ENCODE measurements at places on chromosomes 7 and 10.

GRCh38 chr7:147492606-147493005 is 1098.0 kb upstream of the C7orf33 start:
- no peak overlapping the region for H3K4me3 ChIP-seq
- no peak for DNase-seq
- H3K27me3 ChIP-seq, result no peaks in the 10 kb centered on the region
- no peak overlapping the region for H3K27ac ChIP-seq
- H3K4me1 ChIP-seq, result no peaks in the 10 kb centered on the region

- H3K36me3 ChIP-seq, result no peaks in the 10 kb centered on the region
- no peak for DNase-seq
- H3K27me3 ChIP-seq, result no peaks in the 10 kb centered on the region
- no peak overlapping the region for H3K27ac ChIP-seq
- no peaks in the 10 kb centered on the region for H3K4me1 ChIP-seq
These were observed 7.5 kb upstream of the FGFR2 start for GRCh38 chr10:121605708-121606107.

DNA sequence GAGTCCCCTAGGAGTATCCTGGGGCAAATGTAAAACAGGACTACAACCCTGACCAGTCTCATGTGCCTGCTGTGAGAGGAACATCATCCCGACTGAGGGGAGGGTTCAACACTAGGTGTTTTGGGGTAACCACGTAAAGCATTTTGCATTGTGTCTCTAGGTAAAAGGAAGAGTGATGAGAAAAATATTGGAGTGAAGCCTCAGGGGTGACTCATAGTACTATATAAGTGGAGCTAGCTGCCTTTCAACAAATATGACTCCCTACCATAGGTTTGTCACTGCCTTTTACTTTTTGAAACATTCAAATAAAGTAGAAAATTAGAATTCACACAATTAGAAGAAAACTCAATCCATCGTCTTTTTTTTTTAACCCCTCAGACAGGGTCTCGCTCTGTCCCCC is 2.6 kb upstream of the CAMK2G start:
- DNase-seq, result no peak
- H3K27me3 ChIP-seq, result no peaks in the 10 kb centered on the region
- no peaks in the 10 kb centered on the region for H3K36me3 ChIP-seq
- H3K4me3 ChIP-seq, result no peak overlapping the region
- H3K27ac ChIP-seq, result peak overlapping the region; percentile 17

- no peak for DNase-seq
- H3K27ac ChIP-seq, result no peak overlapping the region
- H3K36me3 ChIP-seq, result no peaks in the 10 kb centered on the region
- H3K4me3 ChIP-seq, result no peak overlapping the region
- H3K4me1 ChIP-seq, result no peaks in the 10 kb centered on the region
These were observed 582.6 kb downstream of the CALN1 start for GRCh38 chr7:71829515-71829914.

GRCh38 chr10:68697106-68697505 is 23.9 kb upstream of the CCAR1 start:
- no peak overlapping the region for H3K4me3 ChIP-seq
- DNase-seq, result no peak
- H3K27ac ChIP-seq, result no peak overlapping the region

GRCh38 chr10:118272149-118272721 is 69.9 kb downstream of the FAM204A start:
- no peaks in the 10 kb centered on the region for H3K27me3 ChIP-seq
- no peaks in the 10 kb centered on the region for H3K36me3 ChIP-seq
- no peaks in the 10 kb centered on the region for H3K4me1 ChIP-seq
- peak overlapping the region; percentile 8 for H3K4me3 ChIP-seq
- DNase-seq, result no peak

DNA sequence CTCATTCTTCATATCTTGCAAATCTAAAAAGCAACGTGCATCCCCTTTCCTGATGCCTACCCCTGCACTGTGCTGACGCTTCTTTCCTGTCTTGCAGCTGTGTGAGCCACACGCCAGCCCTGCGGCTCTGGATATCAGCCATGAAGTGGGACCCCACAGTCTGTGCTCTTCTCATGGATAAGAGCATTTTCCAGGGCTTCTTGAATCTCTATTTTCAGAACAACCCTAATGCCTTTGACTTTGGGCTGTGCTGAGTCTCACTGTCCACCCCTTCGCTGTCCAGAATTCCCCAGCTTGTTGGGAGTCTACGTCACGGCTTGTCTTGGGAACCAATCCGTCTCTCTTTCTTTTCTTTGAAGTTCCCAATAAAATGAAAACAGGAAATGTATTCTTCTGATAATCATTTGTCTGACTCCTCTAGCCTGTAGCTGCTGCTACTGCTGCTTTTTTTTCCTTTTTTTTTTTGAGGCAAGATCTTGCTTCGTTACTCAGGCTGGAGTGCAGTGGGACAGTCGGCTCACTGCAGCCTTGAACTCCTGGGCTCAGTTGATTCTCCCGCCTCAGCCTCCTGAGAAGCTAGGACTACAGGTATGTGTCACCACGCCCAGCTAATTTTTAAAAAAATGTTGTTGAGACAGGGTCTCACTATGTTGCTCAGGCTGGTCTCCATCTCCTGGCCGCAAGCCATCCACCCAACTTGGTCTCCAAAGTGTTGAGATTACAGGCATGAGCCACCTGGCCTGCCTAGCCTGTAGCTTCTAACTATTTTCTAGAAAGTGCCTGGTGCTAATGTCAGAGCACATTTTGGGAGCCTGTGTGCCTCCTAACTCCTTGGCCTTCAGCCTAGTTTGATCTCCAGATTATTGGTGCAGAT is 30.3 kb downstream of the GSTO2 start:
- H3K27ac ChIP-seq, result peak overlapping the region; percentile 94
- DNase-seq, result no peak
- H3K27me3 ChIP-seq, result no peaks in the 10 kb centered on the region
- no peaks in the 10 kb centered on the region for H3K36me3 ChIP-seq
- peaks cover 7% of the 10 kb centered on the region for H3K4me1 ChIP-seq

GRCh38 chr10:99528494-99529441 is 4.0 kb upstream of the NKX2-3 start:
- H3K4me3 ChIP-seq, result no peak overlapping the region
- H3K27me3 ChIP-seq, result peaks cover 100% of the 10 kb centered on the region
- no peak for DNase-seq
- H3K27ac ChIP-seq, result no peak overlapping the region

GRCh38 chr10:132446661-132447445 is 49.9 kb downstream of the PWWP2B start:
- H3K4me1 ChIP-seq, result peaks cover 6% of the 10 kb centered on the region
- peak overlapping the region; percentile 92 for H3K27ac ChIP-seq

DNA sequence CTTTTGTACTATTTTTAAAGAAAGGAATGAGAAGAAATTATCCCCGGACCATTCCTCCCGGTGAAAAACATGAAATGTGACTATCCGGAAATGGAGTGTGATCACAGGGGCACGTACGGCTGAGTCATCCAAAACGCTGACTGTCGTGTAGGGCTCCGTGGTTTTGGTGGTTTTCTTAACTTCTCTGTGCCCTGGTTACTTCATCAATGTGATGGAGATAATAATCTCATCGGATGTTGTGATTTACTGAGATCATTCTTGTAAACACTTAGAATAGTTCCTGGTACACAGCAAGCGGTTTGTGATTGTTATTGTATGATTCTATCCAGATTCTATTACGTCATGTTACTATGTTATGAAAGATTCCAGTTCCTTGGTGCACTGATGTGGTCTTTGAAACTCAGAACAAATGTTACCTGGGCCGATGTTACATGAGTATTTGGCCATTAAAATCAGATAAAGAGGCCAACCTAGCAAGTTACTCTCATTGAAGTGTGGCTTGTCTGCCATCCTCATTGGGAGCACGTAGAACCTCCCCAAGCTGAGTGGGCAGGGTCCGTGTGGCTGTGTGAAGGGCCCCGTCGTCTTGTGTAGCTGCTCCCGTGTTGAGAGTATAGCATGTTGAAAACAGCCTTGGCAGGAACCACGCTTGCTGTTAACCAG is 99.5 kb downstream of the CAMK1D start:
- H3K4me3 ChIP-seq, result no peak overlapping the region
- H3K4me1 ChIP-seq, result no peaks in the 10 kb centered on the region
- peak; percentile 26 for DNase-seq

GRCh38 chr10:91700273-91700672 is 67.4 kb upstream of the PPP1R3C start:
- no peak for DNase-seq
- H3K4me3 ChIP-seq, result no peak overlapping the region
- no peaks in the 10 kb centered on the region for H3K4me1 ChIP-seq

DNA sequence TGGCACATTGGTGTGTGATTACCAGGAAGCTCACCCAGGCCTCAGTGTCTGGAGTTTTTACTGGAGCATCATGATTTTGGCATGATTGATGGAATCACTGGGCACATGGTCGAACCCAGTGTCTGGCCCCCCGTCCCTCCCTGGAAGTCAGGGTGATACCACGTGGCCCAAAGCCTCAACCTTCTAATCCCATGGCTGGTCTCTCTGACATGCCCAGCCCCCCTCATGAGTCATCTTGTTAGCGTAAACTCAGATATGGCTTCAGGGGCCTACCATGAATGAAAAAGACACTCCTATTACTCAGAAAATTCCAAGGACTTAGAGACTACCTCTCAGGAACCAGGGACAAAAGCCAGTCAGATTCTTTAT is 109.3 kb downstream of the GRK5 start:
- H3K27me3 ChIP-seq, result no peaks in the 10 kb centered on the region
- H3K27ac ChIP-seq, result peak overlapping the region; percentile 71
- DNase-seq, result no peak
- no peak overlapping the region for H3K4me3 ChIP-seq

DNA sequence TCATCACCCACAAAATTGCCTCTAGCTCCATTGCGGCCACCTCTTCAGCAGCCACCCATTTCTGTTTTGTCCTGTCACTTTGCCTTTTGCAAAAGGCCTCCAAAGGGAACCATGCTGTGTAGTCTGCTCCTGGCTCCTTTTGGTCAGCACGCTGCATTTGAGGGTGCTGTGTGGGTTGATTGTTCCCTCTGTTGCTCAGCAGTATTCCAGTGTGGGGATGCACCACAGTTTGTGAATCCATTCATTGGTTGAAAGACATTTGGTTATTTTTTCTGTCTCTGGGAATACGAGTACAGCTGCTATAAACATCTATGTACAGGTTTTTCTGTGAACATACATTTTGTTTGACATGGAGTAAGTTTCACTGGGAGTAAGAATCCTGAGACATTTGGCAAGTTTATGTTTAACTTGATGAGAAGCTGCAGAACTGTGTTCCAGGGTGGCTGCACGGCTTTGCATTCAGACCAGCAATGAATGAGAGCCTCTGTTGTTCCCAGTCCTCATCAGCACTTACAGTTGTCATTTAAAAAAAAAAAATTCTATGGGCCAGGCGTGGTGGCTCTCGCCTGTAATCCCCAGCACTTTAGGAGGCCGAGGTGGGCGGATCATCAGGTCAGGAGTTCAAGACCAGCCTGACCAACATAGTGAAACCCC is 82.3 kb downstream of the UBE3C start:
- H3K27ac ChIP-seq, result no peak overlapping the region
- no peaks in the 10 kb centered on the region for H3K27me3 ChIP-seq
- no peaks in the 10 kb centered on the region for H3K4me1 ChIP-seq
- no peaks in the 10 kb centered on the region for H3K36me3 ChIP-seq
- DNase-seq, result no peak
- H3K4me3 ChIP-seq, result no peak overlapping the region

- H3K27ac ChIP-seq, result no peak overlapping the region
- no peaks in the 10 kb centered on the region for H3K4me1 ChIP-seq
- H3K36me3 ChIP-seq, result no peaks in the 10 kb centered on the region
- H3K27me3 ChIP-seq, result no peaks in the 10 kb centered on the region
These were observed 100.0 kb downstream of the TCERG1L start for GRCh38 chr10:131211559-131211958.

- H3K27ac ChIP-seq, result no peak overlapping the region
- no peak overlapping the region for H3K4me3 ChIP-seq
- DNase-seq, result no peak
- no peaks in the 10 kb centered on the region for H3K27me3 ChIP-seq
- no peaks in the 10 kb centered on the region for H3K4me1 ChIP-seq
These were observed 54.3 kb downstream of the IQUB start for GRCh38 chr7:123480107-123480506.

GRCh38 chr7:106901828-106902441 is 36.9 kb downstream of the PIK3CG start:
- DNase-seq, result no peak
- H3K27ac ChIP-seq, result no peak overlapping the region
- H3K27me3 ChIP-seq, result no peaks in the 10 kb centered on the region
- no peak overlapping the region for H3K4me3 ChIP-seq

- H3K27ac ChIP-seq, result no peak overlapping the region
- DNase-seq, result no peak
- no peaks in the 10 kb centered on the region for H3K36me3 ChIP-seq
- H3K27me3 ChIP-seq, result no peaks in the 10 kb centered on the region
- H3K4me3 ChIP-seq, result no peak overlapping the region
These were observed 211.2 kb downstream of the CRPPA start for GRCh38 chr7:16210171-16210570.

- no peaks in the 10 kb centered on the region for H3K27me3 ChIP-seq
- H3K36me3 ChIP-seq, result no peaks in the 10 kb centered on the region
These were observed 20.9 kb upstream of the CYP26C1 start for GRCh38 chr10:93039721-93040120.

- no peak overlapping the region for H3K4me3 ChIP-seq
- no peak overlapping the region for H3K27ac ChIP-seq
- DNase-seq, result no peak
- H3K36me3 ChIP-seq, result no peaks in the 10 kb centered on the region
These were observed 10.4 kb upstream of the EIF3A start for GRCh38 chr10:119090968-119091367.

- H3K4me3 ChIP-seq, result no peak overlapping the region
- no peak overlapping the region for H3K27ac ChIP-seq
- DNase-seq, result no peak
- H3K4me1 ChIP-seq, result peaks cover 41% of the 10 kb centered on the region
- no peaks in the 10 kb centered on the region for H3K36me3 ChIP-seq
These were observed 10.7 kb downstream of the KMT2E start for GRCh38 chr7:105024734-105025133.

DNA sequence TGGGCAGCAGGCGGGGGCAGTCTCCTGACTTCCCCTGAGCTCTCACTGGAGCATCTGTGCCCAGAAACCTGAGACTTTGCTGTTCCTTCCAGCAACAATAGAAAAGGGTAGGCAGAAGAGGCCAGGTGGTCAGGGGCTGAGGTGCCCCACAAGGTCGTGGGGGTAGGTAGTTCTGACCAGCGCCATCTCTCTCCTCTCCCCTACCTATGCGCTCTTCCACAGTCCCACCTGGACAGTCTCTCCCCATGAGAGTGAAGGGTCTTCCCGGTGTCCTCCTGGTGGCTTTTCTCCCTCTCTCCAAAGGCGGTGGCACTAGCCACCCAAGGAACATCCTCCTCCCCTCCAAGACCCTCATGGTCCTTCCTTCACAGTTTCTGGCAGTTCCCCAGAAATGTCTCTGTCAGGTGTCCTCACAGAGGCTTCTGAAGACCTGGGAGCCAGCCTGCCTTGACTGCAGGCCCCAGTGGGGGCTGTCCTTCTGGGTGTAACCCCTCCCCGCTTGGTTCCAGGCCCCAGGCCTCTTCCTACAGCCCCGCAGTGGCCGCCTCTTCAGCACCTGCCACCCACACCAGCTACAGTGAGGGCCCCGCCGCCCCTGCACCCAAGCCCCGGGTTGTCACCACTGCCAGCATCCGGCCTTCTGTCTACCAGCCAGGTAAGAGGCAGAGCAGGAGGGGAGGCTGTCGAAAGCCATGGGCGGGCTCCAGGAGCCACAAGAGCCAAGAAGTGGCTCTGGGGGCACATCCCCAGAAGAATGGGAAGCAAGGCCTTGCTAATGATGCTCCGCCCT is 41.3 kb downstream of the LDB3 start:
- no peaks in the 10 kb centered on the region for H3K36me3 ChIP-seq
- H3K27me3 ChIP-seq, result no peaks in the 10 kb centered on the region
- H3K4me3 ChIP-seq, result no peak overlapping the region
- no peak for DNase-seq
- H3K27ac ChIP-seq, result no peak overlapping the region
